ENCODE measurements at places on chromosomes 2 and 18. TPM values are rescaled to one million over a fixed set of nuclear protein-coding genes. Genes with fewer than 3 reads are reported as not detected.

DNA sequence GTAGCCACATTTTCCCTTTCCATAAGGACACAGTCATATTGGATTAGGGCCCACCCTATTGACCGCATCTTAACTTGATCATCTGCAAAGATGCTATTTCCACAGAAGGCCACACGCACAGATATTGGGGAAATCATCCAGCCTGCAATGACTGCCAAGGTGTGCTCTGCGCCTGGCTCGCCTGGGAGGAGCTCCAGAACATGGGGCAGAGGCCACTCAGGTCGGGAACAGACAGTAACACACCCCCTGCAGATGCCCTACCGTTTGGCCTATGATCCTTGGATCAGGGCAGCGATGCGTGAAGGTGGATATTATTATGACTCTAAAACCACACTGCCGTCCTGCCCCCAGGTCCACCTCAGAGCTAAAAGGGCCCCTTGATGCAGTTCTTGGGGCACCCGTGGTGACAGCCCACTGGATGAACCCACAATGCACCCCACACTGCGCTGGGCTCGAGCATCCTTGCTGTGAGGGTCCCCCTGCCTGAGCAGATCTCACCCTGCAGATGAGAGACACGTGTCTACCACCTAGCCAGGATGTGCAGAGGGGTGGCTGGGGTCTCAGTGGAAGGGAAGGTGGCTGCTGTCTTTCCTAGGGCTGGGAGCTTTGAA, 72.9 kb upstream of the ZNF516 start:
- DNase-seq: no peak

DNA sequence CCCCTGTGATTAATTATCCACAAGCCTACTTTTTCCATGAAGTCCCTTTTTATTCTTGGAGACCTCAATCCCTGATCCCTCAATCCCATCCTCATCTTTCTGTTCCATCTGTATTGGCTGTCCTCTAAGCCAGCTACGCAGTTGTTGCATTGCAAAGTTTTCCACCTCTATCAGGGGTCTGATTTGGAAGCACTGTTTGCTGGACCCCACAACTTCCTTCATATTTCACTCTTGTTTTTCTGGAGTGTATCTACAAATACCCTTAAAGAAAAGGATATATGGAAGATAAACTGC, 22.4 kb downstream of the FN1 start:
- DNase-seq: no peak

DNA sequence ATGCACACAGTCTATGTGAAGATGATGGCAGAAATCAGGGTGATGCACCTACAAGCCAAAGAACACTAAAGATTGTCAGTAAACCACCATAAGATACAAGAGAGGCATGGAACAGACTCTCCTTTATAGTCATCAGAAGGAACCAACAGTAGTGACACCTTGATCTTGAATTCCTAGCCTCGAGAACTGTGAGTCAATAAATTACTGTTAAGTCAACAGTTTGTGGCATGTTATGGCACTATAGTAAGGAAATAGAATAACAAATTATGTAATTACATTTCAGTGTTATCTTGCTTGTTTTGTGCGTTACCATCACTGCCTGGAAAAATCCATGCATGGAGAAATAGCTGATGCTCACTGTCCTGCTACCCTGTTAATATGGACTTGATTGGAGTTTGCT, 110.2 kb upstream of the LRP1B start:
- no peak for DNase-seq

- no peak for DNase-seq
Measured at GRCh38 chr2:100957996-100958653, 44.0 kb upstream of the RPL31 start.

DNA sequence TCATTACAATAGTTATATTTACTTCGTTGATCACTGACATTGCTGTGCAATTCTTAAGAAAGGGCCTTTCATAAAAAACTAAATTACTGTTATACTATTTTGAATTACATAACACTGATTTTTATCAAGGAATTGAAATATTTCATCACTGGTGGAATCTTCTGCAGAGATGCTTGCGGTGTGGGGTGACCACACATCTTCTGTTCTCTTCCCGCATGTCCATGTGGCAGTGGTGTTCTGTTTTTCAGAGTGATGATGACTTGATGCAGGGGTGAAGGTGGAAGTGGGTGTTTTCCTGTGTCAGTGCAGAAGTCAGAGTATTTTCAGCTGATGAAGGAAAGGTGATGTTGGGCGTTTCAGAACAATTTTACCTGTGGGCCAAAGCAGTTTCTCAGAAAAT, 7.0 kb downstream of the CNDP2 start:
- no peak for DNase-seq

- DNase-seq: no peak
Measured at GRCh38 chr18:56000041-56000440, 412.0 kb upstream of the TCF4 start.

- DNase-seq: peak; percentile 68
Measured at GRCh38 chr2:165239230-165239629, at the start of gene SCN2A. Gene SCN2A, plus strand, starts transcription at chr2:165239414. Its CDS starts 56,410 bp downstream, at chr2:165295824.

GRCh38 chr18:31061945-31062344, 19.4 kb upstream of the DSC3 start:
- no peak for DNase-seq

GRCh38 chr2:42414648-42415047, 53.6 kb upstream of the COX7A2L start:
- no peak for DNase-seq

DNA sequence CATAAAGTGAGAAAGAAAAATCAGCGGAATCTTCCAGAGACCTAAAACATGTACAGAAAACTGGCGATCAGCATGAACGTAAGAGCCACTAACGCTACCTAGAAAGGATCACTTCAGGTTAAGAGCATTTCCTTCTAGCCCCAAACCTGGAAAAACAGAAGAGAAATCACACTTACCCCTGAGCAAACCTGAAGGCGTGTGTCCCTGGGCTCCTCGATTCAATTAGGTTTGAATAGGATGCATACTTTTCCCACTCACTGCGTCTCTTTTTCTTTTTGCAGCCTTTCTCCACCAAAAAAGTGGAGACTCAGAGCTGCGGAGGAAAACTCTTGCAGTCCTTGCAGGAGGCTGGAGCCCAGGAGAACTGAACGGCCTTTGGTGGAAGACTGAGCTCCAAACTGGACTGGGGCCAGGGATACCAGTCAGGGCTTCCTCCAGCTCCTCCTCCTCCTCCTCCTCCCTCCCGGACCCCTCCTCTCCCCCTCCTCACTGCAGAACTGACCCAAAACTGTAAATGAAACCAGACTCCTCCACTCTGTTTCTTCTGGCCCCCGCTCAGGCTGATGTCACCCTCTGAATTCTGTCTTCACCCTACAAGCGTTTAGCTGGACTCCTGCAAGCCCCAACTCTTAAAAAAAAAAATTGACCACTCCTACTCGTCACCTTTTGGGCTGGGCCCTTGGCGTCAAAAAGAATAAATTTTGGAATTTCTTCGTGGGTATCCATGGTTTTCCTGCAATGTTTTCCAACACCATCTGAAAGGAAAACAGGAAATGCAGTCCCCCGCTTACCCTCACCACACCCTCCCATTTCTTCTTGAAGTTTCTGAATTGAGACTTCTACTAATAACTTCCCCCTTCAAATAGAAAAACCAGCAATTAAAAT, at the start of gene COL6A3:
TSS of gene COL6A3 (minus strand) at position 388 of the 885 bp plus-strand sequence. CDS start 17,347 bp downstream, outside the sequence.
- no peak for DNase-seq

XIRP2 gene
- total RNA-seq: not detected

HSBP1L1 gene
- total RNA-seq: not detected

UPP2 gene
- not detected for total RNA-seq

GALNT5 gene
- total RNA-seq: 0.03 TPM

DQX1 gene
- total RNA-seq: 0.71 TPM

OR6B2 gene
- not detected for total RNA-seq

IKZF2 gene
- 29.3 TPM for total RNA-seq

All from neural progenitor cell (in vitro differentiated cells).